ENCODE measurements at places on chromosomes 11 and 22.

DNA sequence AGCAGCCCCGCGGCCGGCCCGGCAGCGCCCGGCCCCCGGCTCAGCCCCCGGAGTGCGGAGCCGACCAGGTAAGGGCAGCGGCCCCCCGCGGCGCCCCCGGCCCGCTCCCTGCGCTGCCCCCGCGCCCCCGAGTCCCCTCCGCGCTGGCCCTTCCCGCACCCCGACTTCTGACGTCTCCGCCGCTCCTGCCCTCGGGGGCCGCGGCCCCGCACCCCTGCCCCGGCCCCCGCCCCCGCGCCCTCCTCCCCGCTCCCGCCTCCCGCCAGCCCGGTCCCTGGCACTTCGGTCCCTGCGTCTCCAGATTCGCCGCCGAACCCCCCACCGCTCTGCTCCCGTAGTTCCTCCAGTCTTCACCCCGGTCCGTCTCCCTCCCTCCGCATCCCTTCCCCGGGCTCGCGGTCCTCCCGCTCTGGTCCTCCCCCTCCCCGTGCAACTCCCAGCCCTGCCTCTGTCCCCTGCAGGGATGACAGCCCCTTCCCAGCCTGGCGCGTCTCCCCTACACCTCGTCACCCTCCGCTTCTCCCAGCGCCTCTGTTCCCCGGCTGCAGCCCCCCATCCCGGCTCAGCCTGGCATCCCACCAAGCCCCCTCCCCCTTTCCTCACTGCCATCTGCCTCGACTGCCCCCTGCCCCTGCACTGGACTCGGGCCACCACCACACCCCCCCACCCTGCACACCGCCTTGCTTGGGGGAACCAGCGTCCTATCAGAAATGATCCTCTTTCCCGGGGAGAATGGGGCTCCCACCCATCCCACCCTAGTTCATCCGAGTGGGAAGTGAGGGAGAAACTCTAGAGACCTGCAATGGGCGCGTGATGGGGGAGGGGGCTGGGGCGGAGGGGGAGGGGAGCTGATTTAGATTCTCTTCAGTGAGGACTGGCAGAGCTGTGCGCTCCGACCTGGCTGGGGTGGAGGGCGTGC is 531 bp downstream of the GRIK4 start:
- DNase-seq, result no peak

DNA sequence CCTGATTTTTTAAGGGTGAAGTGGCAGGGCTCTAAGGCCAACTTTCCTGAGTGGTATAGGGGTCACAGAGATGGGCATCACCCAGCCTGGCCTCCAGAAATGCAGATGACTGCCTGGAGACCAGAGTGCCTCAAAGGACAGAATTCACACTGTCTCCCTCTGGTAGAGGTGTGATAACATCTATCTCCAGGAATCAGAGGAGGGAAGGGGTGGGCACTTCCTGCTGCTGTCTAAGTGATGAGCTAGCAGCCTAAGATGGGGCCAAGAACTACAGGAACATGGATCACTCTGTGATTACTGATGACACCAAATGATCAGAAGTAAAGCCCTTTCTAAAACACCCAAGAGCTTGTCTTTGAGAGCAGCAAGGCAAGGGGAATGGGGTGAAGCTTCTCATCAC is 61.9 kb downstream of the C11orf58 start:
- no peak for DNase-seq

DNA sequence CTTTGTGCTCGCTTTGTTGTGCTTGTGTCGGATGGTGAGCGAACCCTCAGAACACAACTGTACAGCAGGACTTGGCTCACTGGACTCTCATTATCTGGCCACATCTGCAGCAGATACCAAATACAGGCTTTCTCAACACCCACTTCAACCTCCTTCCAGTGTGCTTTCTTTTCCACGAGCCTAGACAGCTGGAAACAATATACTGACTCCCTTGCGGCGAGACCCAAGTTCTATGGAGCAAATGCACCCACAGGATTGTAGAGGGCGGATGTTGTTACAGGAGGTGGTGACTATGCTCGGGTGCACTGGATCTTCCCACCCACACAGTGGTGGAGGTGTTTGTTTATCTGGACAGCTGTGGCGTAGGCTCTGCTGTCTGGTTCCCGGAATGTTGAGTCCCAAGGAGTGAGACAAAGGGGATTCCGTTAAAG is 204.3 kb downstream of the TENM4 start:
- no peak for DNase-seq

GRCh38 chr11:8082391-8083087 is 1.5 kb downstream of the TUB start:
- DNase-seq, result no peak

GRCh38 chr11:107898270-107898669 is 30.0 kb upstream of the RAB39A start:
- DNase-seq, result no peak

- no peak for DNase-seq
Observed at GRCh38 chr11:45335434-45335833, 49.3 kb upstream of the SYT13 start.

DNA sequence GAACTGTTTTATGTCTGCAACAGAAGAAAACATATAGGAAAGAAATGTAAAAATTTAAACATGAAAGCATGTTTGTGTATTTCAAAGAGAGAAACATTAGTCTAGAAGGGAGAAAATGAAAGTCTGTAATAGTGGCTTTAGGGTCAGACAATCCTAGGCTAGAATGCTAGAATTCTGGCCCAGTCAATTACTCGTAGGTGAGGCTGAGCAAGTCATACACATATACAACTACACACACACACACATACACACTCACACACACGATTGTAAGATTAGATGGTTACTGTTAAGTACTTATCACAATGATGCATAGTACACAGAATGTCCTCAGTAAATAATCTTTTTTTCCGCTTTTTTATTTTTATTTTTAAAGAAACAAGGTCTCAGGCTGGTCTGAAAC is 37.7 kb upstream of the PCF11 start:
- DNase-seq, result no peak

DNA sequence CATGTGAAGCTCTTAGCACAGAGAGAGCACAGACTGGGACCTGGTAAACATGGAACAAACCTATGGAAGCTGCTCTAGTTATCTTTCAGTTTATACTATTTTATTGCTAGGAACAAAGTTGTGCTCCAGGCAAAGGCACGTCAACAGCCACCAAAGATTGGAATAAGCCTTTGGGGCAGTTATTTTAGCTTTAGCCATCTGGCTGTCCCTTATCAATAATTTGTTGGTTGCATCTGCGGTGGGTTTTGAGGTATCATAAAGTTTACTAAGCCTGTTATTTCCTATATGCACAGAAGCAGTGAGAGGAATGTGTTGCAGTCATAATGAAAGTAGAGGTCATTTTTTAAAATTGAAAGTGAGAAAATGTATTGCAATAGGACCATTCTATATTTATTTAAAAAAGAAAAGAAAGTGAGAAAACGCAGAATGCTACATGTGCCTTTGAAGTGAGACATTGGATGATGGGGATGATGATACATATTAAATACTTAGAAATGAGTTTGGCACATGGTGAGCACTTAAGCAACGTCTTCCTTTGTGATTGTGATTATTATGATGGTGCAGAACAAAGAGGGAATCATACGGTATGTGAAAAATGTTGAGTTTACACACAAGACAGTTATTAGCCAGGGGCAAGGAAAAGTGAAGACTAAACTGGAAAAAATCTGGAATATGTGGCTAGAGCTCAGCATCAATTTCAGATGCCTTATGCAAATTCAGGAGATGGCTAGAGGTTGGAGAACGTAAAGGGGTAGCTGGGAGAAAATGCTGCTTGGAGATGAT is 58.3 kb downstream of the PRR5L start:
- no peak for DNase-seq

GRCh38 chr11:127902382-127902781 is 685.0 kb downstream of the ETS1 start:
- DNase-seq, result no peak

GRCh38 chr11:3893311-3893710 is 37.8 kb downstream of the STIM1 start:
- DNase-seq, result no peak

DNA sequence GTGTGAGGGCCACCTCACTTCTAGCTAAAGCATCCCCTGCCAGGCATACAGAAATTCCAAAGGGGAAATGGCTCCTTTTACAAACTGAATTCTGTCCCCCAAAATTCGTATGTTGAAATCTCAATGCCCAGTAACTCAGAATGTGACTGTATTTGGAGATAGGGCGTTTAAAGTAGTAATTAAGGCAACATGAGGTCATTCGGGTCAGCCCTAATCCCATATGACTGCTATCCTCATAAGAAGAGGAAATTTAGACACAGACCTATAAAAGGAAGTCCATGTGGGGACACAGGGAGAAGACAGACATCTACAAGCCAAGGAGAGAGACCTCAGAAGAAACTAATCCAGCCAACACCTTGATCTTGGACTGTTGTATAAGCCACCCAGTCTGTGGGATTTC is 119.1 kb downstream of the CHST1 start:
- no peak for DNase-seq

DNA sequence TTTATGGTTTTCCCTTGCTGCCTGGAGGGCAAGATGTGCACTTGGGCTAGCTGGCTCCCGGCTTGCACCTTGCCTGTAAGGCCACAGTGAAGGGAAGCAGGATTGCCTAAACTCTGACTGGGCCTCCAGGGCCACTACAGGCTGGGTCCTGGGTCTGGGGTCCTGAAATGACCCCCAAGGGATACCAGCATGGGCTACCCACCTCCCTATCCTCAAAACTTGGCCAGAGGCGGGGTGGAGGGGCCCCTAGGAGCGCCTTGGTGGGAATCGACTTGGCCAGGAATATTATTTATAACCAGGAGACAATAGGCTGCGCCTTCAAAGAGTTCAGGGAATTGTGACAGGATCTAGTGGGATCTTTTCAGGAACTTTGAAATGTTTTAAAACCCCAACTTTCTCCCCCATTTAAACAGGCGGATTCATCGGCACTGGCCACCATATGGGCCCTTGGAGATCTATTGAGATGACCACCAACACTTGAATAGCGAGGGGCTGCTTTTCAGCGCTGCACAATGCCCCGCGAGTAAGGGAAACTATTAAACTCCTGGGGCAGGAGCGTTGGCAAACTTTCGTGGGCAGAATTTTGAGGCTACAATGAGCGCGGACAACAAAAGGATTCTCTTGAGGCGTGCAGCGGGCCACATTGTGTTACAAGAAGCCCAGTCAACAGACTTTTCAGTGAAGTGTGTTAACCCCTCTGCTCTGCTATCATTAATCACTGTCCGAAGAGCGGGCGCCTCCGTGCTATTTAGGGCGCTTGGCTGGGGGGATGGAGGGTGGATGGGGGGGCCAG is 15.2 kb downstream of the PAX6 start:
- DNase-seq, result no peak

DNA sequence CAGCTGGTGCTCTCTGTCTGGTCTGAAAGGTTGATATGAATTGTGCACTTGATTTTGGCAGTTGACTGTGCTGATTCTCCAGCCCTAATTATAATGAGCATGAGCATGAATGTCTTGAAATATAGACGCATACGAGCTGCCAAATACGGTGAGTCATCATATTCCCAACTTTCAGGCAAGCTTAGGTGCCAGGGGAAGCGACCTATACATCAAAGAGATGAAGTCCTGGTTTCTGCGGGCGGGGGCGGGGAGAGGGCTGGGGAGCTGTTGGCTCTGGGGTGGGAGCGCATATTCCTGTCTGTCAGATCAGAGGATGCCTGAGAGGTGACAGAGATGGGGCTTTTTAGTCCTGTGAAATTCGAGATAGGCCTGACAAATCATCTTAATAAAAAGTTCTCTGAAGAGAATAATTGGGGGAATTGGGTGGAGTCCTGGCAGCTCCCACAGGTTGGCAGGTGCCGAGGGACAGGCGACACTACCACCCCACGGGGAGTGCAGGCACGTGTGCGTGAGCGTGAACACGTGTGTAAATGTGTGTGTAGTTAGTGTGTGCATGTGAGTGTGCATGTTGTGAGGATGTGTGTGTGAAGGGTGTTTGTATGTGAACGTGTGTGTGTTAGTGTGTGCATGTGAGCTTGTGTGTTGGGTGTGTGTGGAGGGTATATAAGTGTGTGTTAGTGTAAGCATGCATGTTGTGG is 865.3 kb downstream of the TBC1D22A start:
- DNase-seq, result no peak

- no peak for DNase-seq
Observed at GRCh38 chr22:35643991-35644390, 4.3 kb upstream of the APOL6 start.

All from stimulated activated CD4-positive, alpha-beta T cell treated with anti-CD3 and anti-CD28 coated beads, Interleukin-1b, Interleukin-23, amount 100 ng/mL, for 24 hours (primary cell).